Caki2 (cell line): ENCODE measurements at places on chromosomes 4 and X. TPM values are rescaled to one million over a fixed set of nuclear protein-coding genes. Genes with fewer than 3 reads are reported as not detected.

PLK4 gene
- 11.5 and 13.5 TPM in 2 replicates for total RNA-seq

GRCh38 chr4:123469245-123469644 lies 72.7 kb downstream of the SPRY1 start:
- no peak for DNase-seq

- DNase-seq, result peak; percentile 87
These were observed at the start of gene FTSJ1 for GRCh38 chrX:48475774-48476577. FTSJ1 (plus strand) TSS chrX:48476199; CDS start chrX:48478048, 1,849 bp downstream.

GRCh38 chrX:154724993-154725756 lies 25.7 kb downstream of the GAB3 start:
- no peak for DNase-seq

DNA sequence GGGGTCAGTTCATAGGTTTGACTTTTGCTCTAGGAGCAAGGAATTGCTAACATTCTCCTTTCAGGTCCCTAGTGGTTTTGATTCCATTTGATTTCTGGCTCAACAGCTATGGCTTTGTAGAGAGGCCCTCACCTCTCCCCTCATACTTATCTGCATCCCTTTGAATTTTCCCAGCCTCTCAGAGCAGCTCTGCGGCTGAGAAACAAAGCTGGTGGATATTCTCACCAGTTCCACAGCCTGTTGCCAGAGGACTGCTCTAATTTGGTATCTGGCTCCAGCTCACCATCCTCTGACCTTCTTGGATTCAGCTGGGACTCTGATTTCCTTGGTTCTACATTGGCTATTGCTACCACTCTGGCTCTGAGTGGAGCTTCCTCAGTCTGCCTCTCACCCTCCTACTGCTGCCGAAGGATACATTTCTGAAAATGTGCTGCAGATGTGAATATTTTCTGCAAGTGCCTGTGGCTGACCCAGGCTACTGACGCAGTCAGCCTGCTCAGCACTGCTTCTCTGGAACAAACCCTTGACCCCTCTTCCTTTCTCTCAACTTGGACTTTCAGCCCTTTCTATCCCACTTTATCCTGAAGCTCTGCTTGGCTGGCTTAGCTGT lies 110.9 kb upstream of the ENPEP start:
- no peak for DNase-seq

DNA sequence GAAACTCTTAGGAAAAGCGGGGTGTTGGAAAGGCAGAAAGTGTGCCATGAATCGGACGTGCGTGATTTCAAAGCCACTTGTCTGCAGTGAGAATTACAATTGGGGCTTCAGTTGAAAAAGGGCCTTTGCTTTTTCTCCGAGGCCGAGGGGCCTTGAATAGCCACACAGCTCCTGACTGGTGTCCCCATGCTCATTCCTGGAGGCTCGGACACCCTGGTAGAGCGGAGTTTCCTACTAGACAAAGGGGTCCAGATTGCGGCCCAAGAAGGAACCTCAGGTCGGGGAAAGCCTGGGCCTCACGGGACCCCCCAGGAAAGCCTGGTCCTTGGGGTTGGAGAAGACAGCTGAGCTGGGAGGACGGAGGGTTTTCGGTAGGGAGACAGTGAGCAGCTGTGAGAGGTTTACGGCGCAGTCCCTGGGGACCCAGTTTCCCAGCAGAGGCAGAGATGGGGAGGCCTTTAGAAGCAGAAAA lies 3.0 kb upstream of the SHOX start:
- DNase-seq, result no peak

DNA sequence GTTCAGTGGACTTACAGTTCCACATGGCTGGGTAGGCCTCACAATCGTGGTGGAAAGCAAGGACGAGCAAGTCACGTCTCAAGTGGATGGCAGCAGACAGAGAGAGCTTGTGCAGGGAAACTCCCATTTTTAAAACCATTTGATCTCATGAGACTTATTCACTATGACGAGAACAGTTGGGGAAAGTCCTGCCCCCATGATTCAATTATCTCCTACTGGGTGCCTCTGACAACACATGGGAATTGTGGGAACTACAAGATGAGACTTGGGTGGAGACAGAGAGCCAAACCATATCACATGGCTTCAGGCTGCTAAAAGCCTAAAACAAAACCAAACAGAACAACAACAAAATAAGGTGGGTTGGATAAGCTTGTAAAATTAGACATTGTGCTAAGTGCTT lies 194.4 kb upstream of the CPEB2 start:
- no peak for DNase-seq
